ENCODE measurements at places on chromosomes 3 and 15.

DNA sequence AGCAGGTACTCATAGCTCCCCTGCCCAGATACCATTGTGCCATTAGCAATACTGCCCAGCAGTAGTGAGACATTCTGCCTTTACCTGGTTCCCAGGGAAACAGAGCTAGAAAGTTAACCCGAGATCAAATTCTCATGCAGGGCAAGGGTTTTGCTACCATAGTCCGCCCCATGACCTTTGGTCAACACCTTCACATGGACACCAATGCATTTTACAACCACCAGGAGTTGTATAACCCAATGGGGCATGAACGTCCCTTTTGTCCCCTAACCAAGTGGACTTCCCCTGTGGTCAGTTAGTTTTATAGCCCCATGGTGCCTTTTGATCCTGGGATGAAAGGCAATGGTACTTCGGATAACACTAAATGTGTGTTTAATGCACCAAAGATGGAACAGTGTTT is 151.7 kb upstream of the IQSEC1 start:
- no peak for DNase-seq

DNA sequence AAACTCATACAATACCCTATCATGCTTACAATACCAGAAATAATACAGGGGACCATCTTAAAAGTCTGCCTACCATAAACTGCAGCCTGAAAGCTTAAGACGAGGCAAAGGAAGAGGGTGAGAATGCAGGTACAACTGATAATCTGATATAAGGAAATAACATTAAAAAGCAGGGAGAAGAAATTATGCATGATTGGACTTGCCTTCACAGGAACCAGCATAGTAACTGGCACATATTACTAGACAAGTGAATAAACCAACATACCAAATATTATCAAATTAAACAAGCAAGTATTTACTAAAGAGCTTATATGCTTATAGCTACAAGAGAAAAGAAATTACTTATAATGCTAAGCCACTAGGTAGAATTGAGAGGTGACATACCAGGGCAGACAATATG is 18.7 kb downstream of the ANKRD28 start:
- no peak for DNase-seq

- DNase-seq: no peak
These were observed 52.8 kb upstream of the CCNB2 start for GRCh38 chr15:59051873-59052861.

GRCh38 chr15:93658026-93658816 is 569.2 kb upstream of the RGMA start:
- no peak for DNase-seq

DNA sequence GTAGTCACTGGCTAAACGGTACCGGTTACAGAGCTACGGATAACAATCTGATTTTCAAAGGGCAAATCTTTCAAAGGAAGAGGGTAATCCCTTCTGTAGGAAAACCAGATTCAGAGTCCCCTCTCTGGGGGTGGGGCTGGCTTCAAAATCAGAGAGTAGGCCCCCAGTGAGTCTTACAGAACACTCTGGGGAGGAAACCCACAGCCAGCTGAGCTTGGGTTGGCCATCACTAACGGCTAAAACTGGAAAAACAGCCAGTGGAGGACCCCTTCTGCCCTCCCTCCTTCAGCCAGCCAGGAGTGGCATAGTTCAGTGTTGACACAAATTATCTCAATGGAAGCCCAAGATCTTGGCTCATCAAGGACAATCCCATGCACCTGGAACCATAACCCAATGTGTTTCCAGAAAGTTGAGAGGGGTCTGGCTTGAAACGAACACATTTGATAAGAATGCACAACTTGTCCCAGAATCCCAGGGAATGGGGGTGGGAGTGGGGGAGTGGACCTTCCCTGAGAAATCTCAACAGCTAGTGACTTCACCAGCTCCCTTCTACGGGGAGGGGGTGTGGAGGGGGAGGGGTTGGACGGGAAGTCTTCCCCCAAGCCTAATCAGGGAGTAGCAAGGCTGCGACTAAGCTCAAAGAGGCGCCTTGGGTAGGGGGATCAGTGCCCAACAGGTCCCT is 1.0 kb downstream of the RASL12 start:
- no peak for DNase-seq

DNA sequence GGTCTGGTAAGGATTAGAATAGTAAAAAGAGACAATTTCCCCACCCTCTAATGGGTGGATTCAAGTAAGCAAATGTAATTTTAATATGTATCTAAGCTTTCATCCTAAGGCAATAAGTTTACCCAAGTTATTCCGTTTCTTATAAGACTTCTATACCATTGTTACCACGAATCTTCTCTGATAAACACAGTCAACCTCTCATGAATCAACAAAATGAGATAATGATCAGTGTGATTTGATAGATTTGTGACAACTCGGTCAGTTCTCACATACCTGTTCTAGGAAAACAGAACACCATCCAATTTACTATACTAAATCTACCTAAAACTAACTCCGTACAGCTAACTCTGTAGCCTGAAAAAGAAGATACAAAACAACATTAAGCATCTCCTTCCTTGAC is 342.1 kb downstream of the TBL1XR1 start:
- no peak for DNase-seq

- no peak for DNase-seq
These were observed 298.1 kb upstream of the NECTIN3 start for GRCh38 chr3:110773413-110773954.

GRCh38 chr3:129442486-129442885 is 2.5 kb downstream of the IFT122 start:
- no peak for DNase-seq

DNA sequence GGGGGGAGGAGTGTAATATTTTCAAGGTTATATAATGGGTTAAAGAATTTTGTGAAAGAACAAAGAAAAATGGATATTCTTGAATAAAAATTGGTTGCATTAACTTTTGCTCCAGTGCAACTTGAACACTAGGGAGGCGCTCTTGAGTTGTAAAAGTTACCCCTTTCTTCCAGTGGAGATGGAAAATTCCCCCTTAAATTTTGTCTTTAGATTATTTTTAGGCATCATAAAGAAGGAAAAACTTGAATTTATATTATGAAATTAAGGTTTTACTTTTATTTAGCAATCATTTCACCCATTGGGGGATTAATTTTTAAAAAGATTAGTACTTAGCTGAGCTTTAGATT is 550 bp upstream of the CHD2 start:
- no peak for DNase-seq

- no peak for DNase-seq
These were observed 364.9 kb upstream of the DPPA4 start for GRCh38 chr3:109702252-109702651.

DNA sequence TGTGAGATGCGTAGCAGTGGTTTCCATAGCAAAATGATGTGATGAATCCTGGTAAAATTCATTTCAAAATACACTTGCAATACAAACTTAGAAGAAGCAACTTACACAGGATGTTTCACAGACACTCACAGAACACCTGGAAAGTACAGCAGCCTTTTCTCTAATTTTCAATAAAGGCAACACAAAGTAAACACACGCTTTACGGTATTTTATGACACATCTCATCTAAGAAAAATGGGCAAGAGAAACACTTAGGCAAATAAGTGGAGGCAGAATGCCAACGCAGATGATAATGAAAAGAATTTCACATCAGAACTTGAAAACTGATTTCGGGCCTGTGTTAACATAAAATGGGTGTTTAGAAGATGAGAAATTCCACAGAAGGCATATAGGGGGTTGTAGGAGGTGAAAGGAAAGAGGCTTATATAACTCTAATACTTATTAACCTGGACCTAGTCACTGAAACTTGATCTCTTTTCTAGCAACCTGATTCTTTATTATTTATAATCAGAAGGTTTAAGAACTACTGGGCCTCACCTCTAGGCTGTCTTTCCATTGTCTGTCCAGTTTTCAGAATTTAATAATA is 25.6 kb upstream of the MAP3K13 start:
- peak; percentile 28 for DNase-seq

GRCh38 chr3:125382298-125382697 is 7.2 kb upstream of the ZNF148 start:
- DNase-seq: no peak

DNA sequence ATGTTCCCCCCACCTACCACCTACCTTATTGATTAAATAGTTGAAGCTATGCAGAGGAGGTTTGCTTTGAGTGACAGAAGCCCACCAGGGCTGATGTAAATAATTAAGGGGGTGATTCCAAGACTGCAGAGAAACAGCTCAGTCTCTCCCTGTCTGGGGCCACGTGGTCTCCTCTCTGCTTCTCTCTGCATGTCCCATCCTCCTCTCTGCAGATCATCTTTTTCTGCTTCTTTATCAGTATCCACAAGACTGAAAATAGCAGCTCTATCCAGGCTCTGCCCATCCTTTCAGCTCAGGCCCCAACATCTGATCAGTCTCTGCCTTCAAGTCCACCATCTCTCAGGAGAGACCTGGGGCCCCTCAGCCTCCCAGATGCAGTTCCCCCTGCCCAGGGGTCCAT is 110.8 kb downstream of the ANP32A start:
- DNase-seq: no peak

GRCh38 chr3:174460831-174461230 is 398.3 kb upstream of the NAALADL2 start:
- peak; percentile 33 for DNase-seq

DNA sequence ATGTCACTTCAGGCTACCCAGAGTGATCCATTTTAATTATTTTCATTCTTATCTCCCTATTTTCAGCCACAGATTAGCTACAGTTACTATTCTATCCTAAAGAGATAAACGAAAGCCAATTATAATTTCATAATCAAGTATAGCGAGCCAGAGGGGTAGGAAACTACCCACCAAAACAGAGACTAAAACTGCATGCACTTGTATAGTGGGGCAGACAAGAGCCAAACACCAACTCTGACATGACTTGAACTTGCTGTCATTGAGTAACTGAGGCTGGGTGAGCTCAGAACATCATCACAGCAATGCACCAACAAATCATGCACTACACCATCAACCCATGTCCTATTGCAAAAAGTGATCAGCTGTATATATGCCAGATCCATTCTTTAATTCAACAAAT is 64.8 kb downstream of the FBN1 start:
- no peak for DNase-seq

DNA sequence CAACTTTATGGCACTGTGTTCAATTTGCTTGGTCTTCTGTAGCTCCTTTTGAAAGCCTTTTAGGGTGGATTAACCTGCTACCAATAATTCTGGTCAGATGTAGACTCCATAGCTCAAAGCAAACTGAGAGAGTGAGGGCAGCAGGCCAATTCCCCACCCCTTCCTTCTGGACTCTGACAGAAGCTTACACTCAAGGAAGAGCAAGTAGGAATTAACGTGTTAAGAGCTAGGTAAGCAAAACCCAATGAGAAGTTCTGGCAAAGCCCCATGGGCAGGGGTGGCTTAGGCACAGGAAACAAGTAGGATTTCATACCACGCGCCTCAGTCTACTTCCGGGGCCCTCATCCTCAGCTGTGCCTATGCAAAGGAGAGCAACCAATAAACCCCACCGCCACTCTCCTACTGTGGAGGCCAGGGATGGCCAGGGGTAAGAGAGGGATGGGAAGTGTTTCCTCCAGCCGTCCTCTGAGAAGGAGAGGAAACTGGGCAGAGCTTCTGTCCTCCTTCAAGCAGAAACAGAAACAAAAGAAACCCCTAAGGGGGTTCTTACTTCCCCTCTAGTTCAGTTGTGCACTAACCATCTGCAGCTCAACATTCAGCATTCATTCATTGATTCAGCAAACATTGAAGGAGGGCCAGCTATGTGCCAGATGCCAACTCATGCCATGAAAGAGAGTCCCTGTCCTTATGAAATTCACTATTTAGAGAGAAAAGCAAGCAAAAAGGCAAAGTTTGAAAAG is 12.6 kb downstream of the CCR5 start:
- no peak for DNase-seq

DNA sequence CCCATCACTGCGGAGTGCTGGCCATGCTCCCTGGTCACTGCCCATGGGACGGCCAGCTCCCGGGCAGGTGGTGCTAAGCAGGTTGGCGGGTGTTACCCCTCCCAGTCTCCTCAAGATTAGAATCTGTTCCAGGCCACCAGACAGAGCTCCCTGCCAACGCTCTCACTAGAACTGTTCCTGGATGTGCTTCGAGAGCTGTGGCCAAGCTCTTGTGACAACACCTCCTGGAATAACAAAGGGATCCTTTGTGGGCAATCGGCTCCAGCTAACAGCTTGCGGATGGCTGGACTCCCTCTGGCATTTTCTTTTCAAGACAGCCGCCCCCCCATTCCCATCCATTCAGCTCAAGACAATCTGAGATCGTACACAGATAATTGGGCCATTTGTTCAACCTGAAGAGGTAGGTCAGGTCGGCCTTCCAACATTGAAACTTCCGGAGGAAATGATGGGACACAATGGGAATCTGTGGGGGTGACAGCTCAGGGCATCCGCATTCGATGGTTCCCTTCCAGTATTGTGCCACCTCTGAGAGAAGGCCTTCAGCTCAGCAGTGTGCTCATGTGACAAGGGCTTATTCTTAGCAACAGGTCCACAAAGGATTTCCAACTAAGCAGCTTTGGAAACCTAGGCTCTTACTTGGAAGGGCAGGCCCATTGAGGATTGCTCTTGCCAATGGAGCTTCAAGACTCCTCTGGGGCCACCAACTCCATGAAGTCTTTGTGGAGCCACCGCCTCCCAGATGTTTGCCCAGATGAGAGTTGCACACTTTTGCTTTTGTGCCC is 11.6 kb upstream of the EPHB3 start:
- peak; percentile 47 for DNase-seq

GRCh38 chr3:193782276-193782647 is 189.3 kb downstream of the OPA1 start:
- peak; percentile 47 for DNase-seq

- DNase-seq: no peak
These were observed at the start of gene TMEM89 for GRCh38 chr3:48621461-48621869. Gene TMEM89, minus strand, starts transcription at chr3:48621769. Its CDS starts 13 bp downstream, at chr3:48621756.

- DNase-seq: no peak
These were observed 11.1 kb upstream of the JMJD7 start for GRCh38 chr15:41816788-41817187.

DNA sequence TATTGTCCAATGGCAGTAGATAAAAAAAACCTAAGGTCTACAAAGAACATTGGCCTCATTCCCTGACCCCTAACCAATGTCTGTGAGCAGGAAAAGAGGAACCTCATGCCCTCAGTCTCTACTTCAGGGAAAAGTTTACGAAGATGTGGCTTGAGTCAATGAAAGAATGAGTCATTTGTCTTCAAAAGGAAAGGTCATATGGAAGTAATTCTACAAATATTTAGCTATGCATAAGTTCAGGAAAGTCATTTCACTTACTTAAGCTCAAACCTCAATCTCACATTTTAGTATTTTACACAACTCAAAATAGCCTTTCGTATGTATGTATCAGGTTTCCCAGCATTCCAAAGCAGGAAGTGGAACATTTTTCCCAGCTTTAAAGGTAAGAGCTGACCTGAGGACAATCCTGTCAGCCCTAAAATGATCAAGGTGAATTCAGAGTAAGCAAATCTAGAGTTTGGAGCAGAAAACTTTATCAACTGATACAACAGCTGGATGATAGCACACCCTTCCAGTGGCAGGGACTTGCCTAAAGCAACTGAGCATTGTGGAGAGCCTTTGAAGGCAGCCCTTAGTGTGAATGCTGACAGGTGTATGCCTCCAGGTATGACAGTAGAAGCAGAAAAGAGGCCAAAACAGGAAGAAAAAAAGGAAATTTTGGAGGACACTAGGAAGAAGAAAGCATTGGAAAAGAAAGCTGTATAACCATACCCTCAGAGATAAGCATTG is 53.9 kb upstream of the ACKR4 start:
- no peak for DNase-seq

Data from NCI-H526 (cell line).